ENCODE measurements at places on chromosomes 1 and 21.

GRCh38 chr1:2318314-2319278, 72.8 kb downstream of the MORN1 start:
- no peak for DNase-seq

- peak; percentile 63 for DNase-seq
Measured at GRCh38 chr1:155176544-155177071, 3.0 kb downstream of the TRIM46 start.

GRCh38 chr1:143748906-143749305, 222.9 kb downstream of the FAM72C start:
- DNase-seq, result no peak

DNA sequence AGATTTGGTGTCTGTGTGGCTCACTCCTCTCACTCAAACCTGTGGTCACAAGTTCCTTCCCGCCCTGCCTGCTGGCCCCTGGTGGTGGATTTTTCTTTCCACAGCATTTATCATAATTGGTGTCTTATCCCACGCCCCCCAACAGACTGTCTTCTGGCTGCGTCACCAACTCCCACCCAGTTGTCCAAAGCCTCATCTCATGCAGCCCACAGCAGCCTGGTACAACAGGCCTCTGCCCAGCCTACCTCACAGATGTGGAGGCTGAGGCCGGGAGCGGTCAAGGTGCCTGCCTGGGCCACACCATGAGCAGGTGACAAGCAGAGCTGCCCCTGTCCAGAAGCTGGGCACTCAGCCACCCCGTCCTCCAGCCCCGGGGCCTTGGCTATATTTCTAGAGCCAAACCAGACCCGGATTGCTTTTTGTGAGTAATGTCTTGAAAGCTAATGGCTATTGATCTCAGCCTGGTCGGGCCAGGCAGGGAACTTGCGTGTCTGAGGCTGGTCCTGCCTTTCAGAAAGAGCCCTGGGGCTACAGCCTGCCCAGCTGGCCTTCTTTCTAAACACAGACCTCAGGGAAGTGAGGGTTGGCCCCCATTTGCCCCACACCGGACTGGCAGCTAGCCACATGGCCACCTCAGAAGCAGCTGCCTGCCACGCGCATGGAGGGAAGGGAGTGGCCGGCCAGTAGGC, 2.6 kb downstream of the KCNAB2 start:
- no peak for DNase-seq
